Uterine smooth muscle cell (primary cell): ENCODE measurements at places on chromosomes 16 and 17. TPM values are rescaled to one million over a fixed set of nuclear protein-coding genes. Genes with fewer than 3 reads are reported as not detected.

CYB561 gene
- 11.3 and 15.7 TPM in 2 replicates for total RNA-seq

SLC16A11 gene
- total RNA-seq = 0.11 and 0.12 TPM in 2 replicates

DNAH2 gene
- 0.22 and 0.37 TPM in 2 replicates for total RNA-seq

DNAI2 gene
- not detected in 2 replicates for total RNA-seq

CDK5R1 gene
- 1.00 and 1.1 TPM in 2 replicates for total RNA-seq

PNMT gene
- 0.22 TPM in 1 of 2 replicates, not detected in the other for total RNA-seq

TERB1 gene
- total RNA-seq = 0.11 TPM in 1 of 2 replicates, not detected in the other

TSPAN10 gene
- total RNA-seq = 1.3 and 4.0 TPM in 2 replicates

OR4D1 gene
- total RNA-seq = not detected in 2 replicates

ERBB2 gene
- total RNA-seq = 28.0 and 37.5 TPM in 2 replicates

ZNF598 gene
- 20.7 and 22.7 TPM in 2 replicates for total RNA-seq

CLEC18B gene
- total RNA-seq = 0.25 and 0.33 TPM in 2 replicates

KRT15 gene
- total RNA-seq = 5.7 and 15.3 TPM in 2 replicates

USP43 gene
- under 0.01 and 0.12 TPM in 2 replicates for total RNA-seq

MT1G gene
- 0.55 TPM in 1 of 2 replicates, not detected in the other for total RNA-seq

MRTFB gene
- total RNA-seq = 9.7 and 10.0 TPM in 2 replicates

MYH1 gene
- total RNA-seq = under 0.01 TPM in 1 of 2 replicates, not detected in the other

HOXB8 gene
- 0.22 TPM in 1 of 2 replicates, not detected in the other for total RNA-seq

CA4 gene
- total RNA-seq = not detected in 2 replicates

SRL gene
- total RNA-seq = under 0.01 and 0.11 TPM in 2 replicates

CCDC78 gene
- total RNA-seq = 4.2 and 4.8 TPM in 2 replicates

CA7 gene
- total RNA-seq = not detected in 2 replicates

ABCC3 gene
- total RNA-seq = 2.2 and 8.7 TPM in 2 replicates

XYLT1 gene
- total RNA-seq = 17.0 and 22.7 TPM in 2 replicates

PRAC1 gene
- total RNA-seq = not detected in 2 replicates

C1QTNF8 gene
- not detected in 2 replicates for total RNA-seq

TCAP gene
- 0.33 and 0.50 TPM in 2 replicates for total RNA-seq

SRR gene
- 20.8 and 22.1 TPM in 2 replicates for total RNA-seq

GPR142 gene
- total RNA-seq = not detected in 2 replicates

TMEM95 gene
- total RNA-seq = not detected in 2 replicates

HBQ1 gene
- 0.44 TPM in 1 of 2 replicates, not detected in the other for total RNA-seq

HEXIM2 gene
- 7.6 and 9.6 TPM in 2 replicates for total RNA-seq

MEIOB gene
- 0.22 and 0.50 TPM in 2 replicates for total RNA-seq

AIPL1 gene
- not detected in 2 replicates for total RNA-seq

RHBDL3 gene
- total RNA-seq = under 0.01 and 0.22 TPM in 2 replicates

SLFN12L gene
- under 0.01 and 0.11 TPM in 2 replicates for total RNA-seq

SOX8 gene
- total RNA-seq = under 0.01 and 0.22 TPM in 2 replicates

STH gene
- not detected in 2 replicates for total RNA-seq

C1QTNF1 gene
- total RNA-seq = 4.8 and 21.0 TPM in 2 replicates

KRTAP17-1 gene
- total RNA-seq = 0.12 and 0.33 TPM in 2 replicates

GINS2 gene
- 5.6 and 21.0 TPM in 2 replicates for total RNA-seq

APOH gene
- not detected in 2 replicates for total RNA-seq

YBX2 gene
- total RNA-seq = under 0.01 TPM in 2 replicates
